ENCODE measurements at places on chromosomes 5 and 9. TPM values are rescaled to one million over a fixed set of nuclear protein-coding genes. Genes with fewer than 3 reads are reported as not detected.
A peak's percentile ranks its signal among the peaks of the same experiment; 100 is the strongest.

Gene AFAP1L1
- total RNA-seq = 8.7 TPM

- DNase-seq = peak; percentile 73
Measured at GRCh38 chr9:89667726-89668125, 62.9 kb downstream of the GADD45G start.

Gene ECPAS
- 74.5 TPM for total RNA-seq

Gene IZUMO3
- not detected for total RNA-seq

DNA sequence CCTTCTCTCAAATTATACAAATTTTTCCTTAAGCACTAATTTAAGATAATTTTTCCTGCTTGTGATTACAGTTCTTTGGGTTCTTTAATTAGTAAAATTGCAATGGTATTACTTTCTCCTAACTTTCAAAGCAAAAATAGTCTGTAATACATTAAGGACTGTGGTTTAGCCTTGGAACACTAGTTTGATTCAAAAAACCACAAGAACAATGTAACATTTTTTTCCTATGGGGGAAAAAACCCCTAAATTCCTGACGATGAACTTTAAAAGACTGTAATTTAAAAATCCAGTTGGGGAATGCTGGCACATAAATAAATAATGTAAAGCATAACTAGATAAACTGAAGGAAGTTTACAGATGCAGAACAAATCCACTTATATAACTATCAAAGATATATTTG, 65.3 kb downstream of the CDC14B start:
- DNase-seq = no peak

Gene DMRT2
- total RNA-seq = not detected

DNA sequence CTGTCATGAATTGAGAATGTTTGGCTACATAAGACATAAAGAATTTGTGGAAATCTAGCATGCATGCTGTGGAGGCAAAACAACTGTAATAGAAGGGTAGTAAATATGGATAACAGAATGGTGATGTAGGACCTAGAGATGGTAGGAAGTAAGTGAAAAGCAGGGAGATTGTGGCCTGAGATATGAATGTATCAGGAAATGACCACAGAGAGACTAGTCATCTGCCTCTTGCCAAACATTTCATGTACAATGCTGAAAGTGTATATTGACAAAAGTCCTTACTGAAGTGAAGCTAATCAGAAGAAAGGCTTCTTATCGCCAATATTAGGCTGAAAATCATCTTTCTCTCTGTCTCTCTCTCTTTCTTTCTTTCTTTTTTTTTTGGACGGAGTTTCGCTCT, 873.1 kb upstream of the CTNND2 start:
- DNase-seq = no peak

Gene TMEM252
- total RNA-seq = not detected

GRCh38 chr5:137075163-137075970, 423.8 kb downstream of the SPOCK1 start:
- DNase-seq = peak; percentile 80

Gene FABP6
- total RNA-seq = not detected

Gene SLC9A3
- total RNA-seq = 537 TPM

GRCh38 chr5:82982846-82983245, 94.3 kb downstream of the TMEM167A start:
- DNase-seq = no peak

Gene PDE4D
- total RNA-seq = 46.9 TPM

Gene EQTN
- 0.32 TPM for total RNA-seq

- DNase-seq = no peak
Measured at GRCh38 chr5:87137283-87137682, 130.4 kb upstream of the RASA1 start.

Gene PCDHGC5
- 2.0 TPM for total RNA-seq

DNA sequence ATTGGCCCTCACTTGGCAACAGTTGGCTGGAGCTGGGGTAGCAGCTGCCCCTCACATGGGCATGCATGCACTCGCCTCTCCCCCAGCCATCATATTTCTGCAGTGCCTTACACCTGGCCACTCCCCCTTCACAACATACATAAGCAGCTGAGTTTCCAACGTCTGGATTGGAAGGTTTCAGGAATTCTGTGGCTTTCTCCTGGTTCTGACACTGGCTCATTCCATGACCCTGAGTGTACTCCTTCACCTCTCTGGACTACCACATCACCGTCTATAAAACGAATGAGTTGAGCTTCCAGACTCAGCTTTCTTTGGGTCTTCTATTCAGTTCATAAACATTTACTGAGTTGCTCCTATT, 84.3 kb downstream of the GALNT10 start:
- no peak for DNase-seq

GRCh38 chr9:134059661-134060395, 8.0 kb downstream of the BRD3 start:
- no peak for DNase-seq

DNA sequence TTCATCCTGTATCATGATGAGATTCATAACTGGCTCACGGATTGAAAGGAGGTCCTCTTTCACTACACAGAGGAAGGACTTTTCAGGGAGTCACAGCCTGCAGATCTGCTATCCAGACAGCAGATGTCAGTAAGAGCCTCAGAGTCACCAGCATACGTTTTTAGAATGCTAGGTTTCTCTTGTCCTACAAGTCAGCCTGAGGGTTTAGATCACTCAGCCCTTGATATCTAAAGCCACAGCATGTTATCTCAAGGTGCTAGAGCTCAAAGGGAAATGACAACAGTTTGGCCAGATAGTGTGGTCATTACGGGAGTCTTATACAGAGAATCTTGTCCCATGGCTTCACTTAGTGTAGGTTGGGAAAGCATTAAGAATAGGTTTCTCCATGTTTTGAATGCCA, 30.9 kb upstream of the SLC46A2 start:
- DNase-seq = no peak

GRCh38 chr5:155594270-155594669, 580.7 kb downstream of the KIF4B start:
- DNase-seq = no peak

Gene PCDHA5
- total RNA-seq = 1.2 TPM

DNA sequence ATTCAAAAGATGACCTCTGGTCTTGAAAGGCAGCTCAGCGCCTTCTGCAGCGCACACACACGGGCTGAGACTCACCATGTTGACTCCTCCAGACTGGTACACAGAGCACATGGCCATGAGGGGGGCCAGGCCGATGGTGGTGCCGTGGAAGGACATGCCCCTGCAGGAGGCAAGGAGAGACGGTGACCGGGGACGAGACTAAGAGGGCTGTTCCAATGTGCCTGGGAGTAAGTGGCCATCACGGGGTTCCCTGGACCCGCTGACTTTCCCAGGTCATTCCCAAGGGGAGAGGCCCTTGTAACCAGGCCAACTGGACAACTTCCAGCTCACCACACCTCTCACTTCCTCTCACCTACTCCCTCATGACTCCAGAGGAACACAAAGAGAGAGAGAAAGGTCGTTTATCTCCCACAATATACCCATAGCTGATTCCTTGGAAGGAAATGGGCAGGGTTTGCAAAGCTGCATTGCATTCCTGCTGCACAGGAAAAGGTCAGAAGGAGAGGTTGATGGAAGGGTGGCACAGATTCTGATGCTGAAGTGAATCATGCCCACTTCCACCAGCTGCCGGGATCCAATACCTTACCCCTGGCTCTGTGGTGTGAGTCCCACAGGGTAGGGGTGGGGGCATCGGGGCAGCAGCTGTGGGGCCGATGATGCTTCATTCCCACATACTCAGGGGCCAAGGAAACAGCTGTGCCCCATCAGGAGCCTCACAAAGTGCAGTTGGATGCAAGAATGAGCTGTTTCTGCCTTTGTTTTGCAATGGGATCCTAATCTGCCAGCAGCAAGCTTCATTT, 47.2 kb downstream of the NIPAL4 start:
- DNase-seq = no peak

Gene NR5A1
- total RNA-seq = 0.37 TPM

DNA sequence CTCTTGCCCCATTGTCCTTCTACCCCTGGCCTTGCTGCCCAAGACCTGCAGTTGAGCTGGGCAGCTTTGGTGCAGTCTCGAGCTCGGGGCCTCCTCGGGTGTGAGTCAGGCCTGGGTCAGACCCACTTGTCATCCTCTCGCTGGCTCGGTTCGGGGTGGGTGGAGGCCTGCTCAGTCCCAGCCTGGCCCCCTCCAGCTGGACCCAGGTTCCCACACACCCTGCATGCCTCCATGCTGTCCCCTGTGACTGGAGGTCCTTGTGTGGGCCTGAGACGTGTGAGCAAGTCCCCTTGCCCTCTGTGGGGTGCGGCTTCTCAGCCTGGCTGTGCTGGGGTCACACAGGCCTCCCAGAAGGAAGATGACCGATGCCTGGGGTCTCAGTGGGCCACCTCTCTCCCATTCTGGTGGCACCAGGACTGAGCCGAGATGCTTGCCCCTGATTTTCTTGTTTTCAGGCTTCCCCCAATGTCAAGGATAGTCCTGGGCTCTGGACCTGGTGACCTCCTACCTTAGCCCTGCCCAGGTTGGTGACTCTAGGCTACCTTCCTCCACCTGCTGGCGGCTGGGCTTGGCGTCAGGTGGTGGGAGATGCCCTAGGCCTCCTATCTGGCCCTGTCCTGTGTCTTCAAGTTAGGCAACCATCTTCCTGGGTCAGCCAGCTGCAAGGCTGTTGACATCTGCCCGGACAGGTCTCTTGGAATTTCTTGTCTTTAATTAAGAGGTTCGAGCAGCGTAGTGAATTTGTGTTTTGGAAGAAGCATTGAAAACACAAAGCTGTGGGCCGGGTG, 15.1 kb downstream of the WNK2 start:
- DNase-seq = no peak

GRCh38 chr9:105259274-105259673, 14.8 kb downstream of the SLC44A1 start:
- DNase-seq = no peak

- peak; percentile 13 for DNase-seq
Measured at GRCh38 chr5:147911427-147911826, 5.1 kb upstream of the C5orf46 start.

Gene C1QTNF2
- 2.2 TPM for total RNA-seq

DNA sequence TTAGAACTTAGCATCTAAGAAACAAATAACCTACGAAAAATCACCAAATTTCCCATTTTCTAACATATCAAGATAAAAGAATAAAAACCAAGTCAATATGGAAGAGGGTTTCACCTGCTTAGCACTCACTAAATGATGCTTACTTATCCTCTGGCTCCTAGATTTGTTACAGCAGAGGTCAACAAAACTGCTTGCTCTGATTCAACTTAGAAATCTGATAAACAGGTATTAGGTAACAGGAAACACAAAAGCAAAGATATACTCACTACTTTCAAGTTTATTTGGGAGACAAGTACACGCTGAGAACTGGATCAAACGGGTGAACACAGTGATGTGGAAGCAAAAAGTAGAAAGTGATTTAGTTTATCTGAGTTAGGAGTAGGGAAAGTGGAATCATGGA, 235.7 kb upstream of the TARS1 start:
- no peak for DNase-seq

DNA sequence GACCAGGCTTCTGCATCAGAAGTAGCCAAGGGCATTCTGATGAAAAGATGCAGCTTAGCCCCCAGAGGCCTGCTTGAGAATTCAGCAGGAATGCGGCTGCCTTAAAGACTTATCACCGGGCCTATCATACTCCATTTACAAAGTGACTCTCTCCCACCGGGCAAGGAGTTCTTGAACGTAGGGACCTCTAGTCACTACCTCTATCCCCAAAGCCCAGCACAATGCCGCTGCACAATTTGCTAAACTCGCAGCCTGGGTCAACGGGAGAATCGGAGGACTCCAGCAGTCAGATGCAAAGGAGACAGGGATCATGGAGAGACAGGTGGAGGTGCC, 661 bp downstream of the PDCL start:
- no peak for DNase-seq

Gene LRRC70
- total RNA-seq = 1.0 TPM

DNA sequence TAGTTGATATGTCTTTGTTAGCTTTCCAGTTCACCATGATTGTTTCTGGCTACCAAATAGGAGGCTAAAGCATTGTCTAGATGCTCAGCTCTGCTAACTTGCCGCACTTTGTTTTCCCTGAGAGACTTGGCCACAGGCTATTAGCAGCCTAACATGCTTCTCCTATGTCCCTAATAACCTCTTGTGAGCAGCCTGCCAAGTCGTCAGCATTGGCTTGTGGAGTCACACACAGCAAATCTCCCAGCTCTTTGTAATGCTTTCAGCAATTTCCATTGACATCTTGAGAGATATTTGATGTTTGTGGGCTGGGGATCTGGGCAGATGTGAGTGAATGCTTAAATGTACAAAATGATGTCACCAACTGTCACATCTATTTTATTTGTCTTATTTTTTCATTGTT, 346.9 kb downstream of the KDM4C start:
- DNase-seq = no peak

Gene FOXD4L4
- not detected for total RNA-seq

- DNase-seq = no peak
Measured at GRCh38 chr9:120438836-120439546, 141.0 kb downstream of the CDK5RAP2 start.

Gene ANP32B
- total RNA-seq = 90.5 TPM

DNA sequence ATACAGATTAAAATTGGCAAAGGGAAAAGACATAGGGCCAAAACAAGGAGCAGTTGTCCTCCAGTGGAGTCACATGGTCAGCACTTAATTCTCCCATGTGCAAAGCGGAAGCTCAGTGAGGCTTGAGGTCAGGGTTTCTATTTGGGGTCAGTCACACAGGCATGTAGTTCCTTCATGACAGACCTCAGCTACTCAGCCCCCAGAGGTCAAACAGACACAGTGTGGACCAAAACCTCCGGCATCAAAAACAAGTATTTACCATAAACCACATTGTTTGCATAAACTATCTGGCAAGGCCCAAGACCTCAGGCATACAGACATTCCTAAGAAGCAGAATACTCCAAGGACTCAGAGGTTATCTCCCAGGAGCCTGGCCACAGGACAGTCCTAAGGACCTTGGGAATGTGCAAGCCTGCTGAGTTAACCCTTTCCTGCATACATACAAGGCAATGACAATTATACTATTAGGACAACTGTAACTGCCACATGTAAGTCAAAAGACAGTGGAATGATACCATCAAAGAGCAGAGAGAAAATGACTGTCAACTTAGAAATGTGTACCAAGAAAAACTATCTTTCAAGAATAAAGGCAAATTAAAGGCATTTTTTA, 28.7 kb upstream of the FNIP1 start:
- no peak for DNase-seq

Gene CAMK4
- total RNA-seq = 5.0 TPM

Gene TRIM23
- 15.7 TPM for total RNA-seq

GRCh38 chr9:35732800-35733541, 505 bp downstream of the CREB3 start:
- peak; percentile 23 for DNase-seq

- DNase-seq = no peak
Measured at GRCh38 chr9:133134388-133135145, 13.5 kb upstream of the RALGDS start.

GRCh38 chr9:69272212-69272611, 52.8 kb upstream of the ENTREP1 start:
- DNase-seq = no peak

Gene PCDHGA1
- 0.72 TPM for total RNA-seq

- peak; percentile 41 for DNase-seq
Measured at GRCh38 chr5:59640411-59640810, 253.1 kb downstream of the PDE4D start.

Gene PCSK5
- 78.9 TPM for total RNA-seq
